ENCODE measurements at places on chromosomes 2 and 18.

- peak; percentile 79 for DNase-seq
Measured at GRCh38 chr2:168246483-168247340, 683 bp downstream of the STK39 start.

DNA sequence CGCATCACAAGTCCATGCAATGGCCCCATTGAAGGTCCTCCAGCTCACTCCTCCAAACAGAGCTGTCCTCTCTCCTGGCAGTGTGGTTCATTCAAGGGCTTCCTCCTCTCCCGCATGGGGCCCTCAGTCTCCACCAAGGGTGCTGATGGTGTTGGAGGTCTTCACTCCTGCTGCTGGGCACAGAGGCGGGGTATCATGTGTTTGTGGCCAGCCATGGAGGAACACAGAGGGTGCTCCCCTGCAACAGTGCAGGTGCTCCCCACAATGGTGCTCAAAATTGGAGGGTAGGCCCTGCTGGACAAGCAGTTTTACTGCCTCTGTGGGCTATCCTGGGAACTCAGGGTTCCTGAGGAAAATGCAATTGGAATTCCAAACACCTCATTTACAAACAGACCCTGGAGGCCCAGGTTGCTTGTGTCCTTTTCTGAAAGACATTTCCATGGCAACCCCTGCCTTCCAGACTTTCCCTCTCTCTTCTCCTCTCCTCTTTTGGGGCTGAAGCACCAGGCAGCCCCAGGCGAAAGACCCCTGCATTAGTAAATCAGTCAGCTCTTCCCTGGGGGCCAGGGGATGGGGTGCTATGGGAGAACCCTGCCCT, 256.0 kb downstream of the HAUS1 start:
- no peak for DNase-seq

DNA sequence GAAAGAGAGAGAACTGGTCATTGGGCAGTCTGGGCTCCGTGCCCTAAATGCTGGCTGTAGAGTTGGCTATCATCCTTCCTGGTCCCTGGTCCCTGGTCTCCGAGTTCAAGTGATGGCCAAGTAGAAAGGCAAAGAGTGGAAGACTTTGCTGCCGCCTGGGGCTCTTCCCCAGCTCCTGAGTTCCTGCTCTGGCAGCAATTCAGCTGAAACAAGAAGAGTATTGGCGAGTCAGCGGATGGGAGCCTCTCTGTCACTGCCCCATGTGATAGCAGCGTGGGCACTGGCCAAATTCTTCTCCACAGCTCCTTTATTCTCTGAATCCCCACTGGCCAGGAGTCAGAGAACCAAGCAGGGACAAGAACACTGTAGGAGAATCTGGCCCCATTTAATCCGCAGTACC, 351.0 kb upstream of the POU3F3 start:
- no peak for DNase-seq

- DNase-seq = no peak
Measured at GRCh38 chr2:51324051-51324450, 292.1 kb upstream of the NRXN1 start.

- DNase-seq = no peak
Measured at GRCh38 chr2:234451242-234451641, 45.6 kb downstream of the ARL4C start.

- DNase-seq = no peak
Measured at GRCh38 chr2:18531194-18531593, 29.3 kb downstream of the RDH14 start.

Data from T-cell (primary cell).